ENCODE measurements at places on chromosomes 11 and 22. TPM values are rescaled to one million over a fixed set of nuclear protein-coding genes. Genes with fewer than 3 reads are reported as not detected.

Gene ARHGAP32
- total RNA-seq: 5.7 TPM

Gene PKDREJ
- not detected for total RNA-seq

Gene TREH
- not detected for total RNA-seq

Gene DGAT2
- 7.3 TPM for total RNA-seq

Gene SLC37A2
- 0.07 TPM for total RNA-seq

Gene AIFM3
- 0.37 TPM for total RNA-seq

Gene EFCAB6
- not detected for total RNA-seq

Gene KLHDC7B
- total RNA-seq: 5.3 TPM

Gene FJX1
- 0.26 TPM for total RNA-seq

Gene PKNOX2
- not detected for total RNA-seq

Gene OR56A1
- total RNA-seq: not detected

Gene LZTR1
- 76.4 TPM for total RNA-seq
